ENCODE measurements at places on chromosomes 12 and 14.

DNA sequence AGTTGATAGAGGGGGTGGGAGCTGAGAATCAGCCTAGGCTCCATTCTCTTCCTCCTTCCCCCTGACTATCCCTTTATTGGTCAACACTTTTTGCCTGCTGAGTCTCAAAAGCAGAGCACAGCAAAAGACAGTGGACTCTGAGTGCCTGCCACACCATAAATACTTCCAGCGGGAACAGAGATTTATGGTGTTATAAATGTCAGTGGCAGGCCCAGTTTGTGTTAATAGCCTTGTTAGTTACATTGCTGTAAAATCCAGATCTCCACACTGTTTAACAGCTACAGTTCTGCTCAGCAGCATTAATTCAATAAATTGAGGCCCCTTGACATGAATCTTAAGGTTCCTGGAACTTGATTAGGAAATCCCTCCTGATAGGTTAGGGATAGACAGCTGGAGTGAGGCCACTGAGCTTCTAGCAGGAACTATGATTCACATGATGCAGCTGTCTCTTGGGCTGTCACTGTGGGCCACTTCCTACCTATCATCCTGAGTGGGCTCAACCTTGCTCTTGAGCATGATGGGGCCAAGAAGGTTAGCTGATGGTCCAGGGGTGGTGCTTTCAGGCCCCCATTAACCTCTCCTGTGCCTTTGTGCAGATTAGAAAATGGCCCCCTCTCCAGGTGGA is 295.2 kb upstream of the SRRM4 start:
- no peak for DNase-seq

DNA sequence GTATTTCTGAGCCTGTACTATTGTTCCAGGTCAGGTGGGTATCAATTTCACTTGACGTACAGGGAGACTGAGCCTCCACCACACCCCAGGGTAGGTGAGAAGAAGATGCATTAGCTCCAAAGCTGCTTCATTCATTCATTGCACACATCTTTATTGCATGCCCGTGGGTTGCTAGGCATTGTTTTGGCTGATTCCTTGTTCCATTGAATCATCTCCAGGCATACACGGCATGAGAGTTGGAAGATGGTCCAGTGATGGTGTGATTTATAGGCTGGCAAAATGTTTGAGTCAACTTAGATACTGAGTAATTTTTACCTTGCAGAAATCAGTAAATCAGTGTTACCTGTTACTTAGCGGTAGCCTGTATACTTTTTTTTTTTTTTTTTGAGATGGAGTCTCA is 21.2 kb downstream of the KLC1 start:
- DNase-seq = no peak

DNA sequence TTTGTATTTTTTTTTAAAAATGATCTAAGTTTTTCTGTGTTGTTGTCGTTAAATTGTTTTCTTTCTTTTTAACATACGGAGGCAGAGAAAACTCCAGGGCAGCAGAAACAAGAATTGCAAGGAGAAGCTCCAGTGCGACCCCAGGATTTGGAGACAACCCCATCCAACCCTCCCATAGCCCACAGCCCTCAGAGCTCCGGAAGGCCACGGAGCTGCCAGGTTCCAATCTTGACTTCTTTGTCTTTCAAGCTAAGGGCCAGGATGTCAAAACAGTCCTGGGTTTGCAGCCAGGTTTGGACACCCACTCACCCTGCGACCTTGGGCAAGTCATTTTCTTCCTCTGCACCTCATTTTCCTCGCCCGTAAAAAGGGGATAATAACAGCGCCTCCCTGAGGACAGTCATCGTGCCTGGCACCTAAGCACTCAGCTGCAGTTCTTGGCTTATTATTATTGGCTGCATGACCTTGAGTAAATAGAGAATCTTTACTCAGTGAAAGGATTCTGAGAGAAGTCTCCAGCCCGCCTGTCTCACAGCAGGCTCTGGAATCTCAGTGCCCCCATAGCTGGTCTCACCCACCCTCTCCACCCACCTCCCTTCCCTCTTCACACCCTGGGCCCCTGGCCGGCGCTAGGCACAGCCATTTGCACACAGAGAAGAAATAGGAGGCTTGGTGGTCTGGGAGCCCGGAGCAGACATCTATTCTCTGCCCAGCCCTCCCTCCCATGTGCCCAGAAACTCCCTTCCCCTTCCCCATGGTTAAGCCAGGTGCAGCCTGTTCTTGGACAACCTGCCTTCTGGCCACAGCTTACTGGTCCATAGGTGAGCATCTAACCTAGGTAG is 79.4 kb upstream of the BCL11B start:
- no peak for DNase-seq

DNA sequence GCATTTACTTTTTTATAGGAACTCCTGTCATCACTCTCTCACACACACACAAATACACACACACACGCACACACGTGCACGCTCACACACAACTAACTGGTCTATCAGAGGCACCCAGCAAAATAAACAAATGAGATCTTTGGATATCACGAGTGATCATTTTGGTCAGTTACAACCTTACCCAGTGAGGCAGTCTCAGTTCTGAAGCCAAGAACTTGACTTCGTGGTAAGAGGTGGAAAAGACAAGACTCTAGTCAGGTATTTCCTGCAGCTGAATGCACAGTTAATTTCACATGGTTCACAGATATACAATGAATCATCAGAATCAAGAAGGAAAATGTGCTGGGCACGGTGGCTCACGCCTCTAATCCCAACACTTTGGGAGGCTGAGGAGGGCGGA is 39.4 kb downstream of the ATF7 start:
- DNase-seq = no peak

DNA sequence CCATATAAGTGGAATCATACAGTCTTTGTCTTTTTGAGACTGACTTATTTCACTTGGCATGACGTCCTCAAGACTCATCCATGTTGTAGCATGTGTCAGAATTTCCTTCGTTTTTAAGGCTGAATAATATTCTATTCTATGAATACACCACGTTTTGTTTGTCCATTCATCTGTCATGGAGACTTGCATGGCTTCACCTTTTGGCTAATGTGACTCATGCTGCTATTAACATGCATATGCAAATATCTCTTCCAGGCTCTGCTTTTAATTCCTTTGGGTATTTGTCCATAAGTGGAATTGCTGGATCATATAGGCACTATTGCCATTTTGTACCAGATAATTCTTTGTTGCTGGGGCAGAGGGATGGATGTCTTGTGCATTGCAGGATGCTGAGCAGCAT is 19.6 kb upstream of the WSCD2 start:
- no peak for DNase-seq

GRCh38 chr12:127041985-127042625 is 1224.9 kb upstream of the TMEM132C start:
- DNase-seq = no peak

DNA sequence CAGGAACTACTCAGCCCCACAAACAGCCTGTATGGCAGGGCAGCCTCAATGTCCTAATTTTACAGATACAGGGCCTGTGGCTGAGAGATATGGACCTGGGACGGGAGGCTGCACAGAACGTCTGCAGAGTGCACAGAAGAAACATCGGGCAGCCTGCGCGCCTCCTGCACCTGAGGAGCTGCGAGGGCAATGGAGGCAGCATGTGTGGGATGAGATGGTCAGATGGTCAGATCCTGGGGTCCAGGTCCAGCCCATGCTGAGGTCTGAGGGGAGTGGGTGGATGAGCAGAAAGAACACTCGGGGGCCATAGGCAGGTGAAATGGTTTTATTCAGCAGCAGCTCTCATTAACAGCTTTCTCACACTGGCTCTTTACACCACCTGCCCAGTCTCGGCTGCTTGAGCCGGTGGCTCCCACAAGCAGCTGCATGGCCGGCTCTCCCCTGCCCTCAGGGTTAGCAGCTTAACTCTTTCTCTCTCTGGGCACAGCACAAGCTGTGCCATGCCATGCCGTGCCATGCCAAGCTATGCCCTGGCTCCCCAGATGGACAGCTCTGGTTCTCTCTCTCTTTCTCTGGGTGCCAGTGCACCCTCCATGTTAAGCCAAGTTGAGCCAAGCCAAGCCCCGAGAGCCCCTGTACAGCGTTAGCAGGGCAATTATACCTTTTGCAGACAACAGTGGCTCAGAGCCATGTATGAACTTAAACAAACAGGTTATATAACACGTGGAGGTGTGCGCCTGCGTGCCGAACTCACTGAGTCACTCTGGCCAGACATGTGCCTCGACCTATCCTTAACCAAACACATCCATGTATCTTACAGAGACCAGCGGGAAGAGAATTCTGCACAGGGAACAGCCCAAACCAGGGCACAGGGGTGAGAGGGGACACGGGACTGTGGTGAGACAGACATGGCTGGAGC is 47.6 kb downstream of the RIMBP2 start:
- no peak for DNase-seq

DNA sequence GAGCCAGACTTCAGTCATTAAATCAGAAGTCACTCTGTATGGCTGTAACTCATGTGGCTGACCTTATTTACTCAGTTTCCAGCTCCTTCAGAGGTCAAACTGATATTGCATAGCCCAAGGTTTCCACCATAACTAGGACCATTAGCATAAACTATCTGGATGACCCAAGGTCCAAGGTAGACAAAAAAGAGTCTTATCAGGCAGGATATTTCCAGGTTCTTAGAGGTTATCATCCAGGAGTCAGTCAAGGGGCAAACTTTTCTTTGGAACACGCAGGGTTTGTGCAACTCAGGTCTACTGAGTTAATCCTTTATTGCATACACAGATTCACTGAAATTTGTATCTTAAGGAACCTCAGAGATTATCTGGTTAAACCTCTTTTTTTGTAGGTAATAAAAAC is 66.5 kb downstream of the AVPR1A start:
- DNase-seq = no peak

GRCh38 chr12:6961695-6962284 is 8.7 kb downstream of the PHB2 start:
- no peak for DNase-seq

Measured in stimulated activated CD4-positive, alpha-beta T cell treated with anti-CD3 and anti-CD28 coated beads, TNF-alpha, amount 100 ng/mL, for 1 hour (primary cell).